ENCODE measurements at places on chromosomes 1 and 21. TPM values are rescaled to one million over a fixed set of nuclear protein-coding genes. Genes with fewer than 3 reads are reported as not detected.

GRCh38 chr1:54596756-54597155, 26.6 kb downstream of the FAM151A start:
- DNase-seq: no peak

- no peak for DNase-seq
Observed at GRCh38 chr1:18643154-18644012, 12.7 kb downstream of the PAX7 start.

- no peak for DNase-seq
Observed at GRCh38 chr1:8846263-8846662, 28.8 kb upstream of the RERE start.

The PLA2G2E gene
- not detected for polyA plus RNA-seq

- no peak for DNase-seq
Observed at GRCh38 chr21:33496345-33496744, 4.8 kb upstream of the DNAJC28 start.

The SPAG17 gene
- 2.0 TPM for polyA plus RNA-seq

The NIBAN1 gene
- 4.5 TPM for polyA plus RNA-seq

DNA sequence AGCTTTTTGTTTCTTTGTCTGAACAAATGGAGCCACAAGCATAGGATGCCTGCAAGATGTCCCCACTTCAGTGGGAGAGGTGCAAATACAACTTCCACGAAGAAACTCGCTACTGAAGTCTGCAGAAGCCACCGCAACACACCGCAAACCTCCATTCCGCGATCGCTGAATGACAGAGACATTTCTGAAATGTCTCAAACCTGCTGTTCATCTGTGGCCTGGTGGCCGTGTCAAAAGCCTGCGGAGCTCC, 1.0 kb downstream of the TP53BP2 start:
- no peak for DNase-seq

The ARL8A gene
- polyA plus RNA-seq: 46.2 TPM

DNA sequence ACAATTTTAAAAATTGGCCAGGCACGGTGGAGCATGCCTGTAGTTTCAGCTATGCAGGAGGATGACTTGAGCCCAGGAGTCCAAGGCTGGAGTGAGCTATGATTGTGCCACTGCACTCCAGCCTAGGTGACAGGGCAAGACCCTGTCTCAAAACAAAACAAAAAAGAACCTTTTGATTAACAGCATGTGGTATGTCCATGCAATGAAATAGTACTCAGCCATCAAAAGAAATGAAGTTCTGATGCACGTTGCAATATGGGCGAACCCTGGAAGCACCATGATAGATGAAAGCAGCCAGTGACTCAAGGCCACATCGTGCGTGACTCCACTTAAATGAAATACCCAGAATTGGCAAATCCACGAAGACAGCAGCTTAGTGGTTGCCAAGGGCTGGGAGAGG, 47.5 kb downstream of the FBXO2 start:
- no peak for DNase-seq

DNA sequence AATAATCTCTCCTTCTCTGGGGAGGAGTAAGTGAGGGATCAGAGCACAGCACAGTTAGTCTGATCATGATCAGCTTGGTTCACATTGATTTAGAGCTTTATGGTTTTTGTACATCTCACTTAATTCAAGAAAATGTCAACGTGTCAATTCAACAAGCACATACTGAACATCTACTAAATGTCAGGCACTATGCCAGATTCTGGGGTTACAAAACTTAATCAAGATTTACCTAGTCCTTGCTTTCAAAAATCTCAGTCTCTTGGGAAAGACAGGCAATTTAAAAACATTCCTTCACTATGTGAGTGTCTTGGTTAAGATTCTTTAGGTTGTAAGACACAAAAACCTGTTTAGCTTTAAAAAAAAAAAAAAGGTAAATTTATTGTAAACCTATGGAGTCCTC, 181.4 kb downstream of the AK5 start:
- DNase-seq: no peak

The LDLRAD1 gene
- polyA plus RNA-seq: not detected

The ZNF683 gene
- not detected for polyA plus RNA-seq

- no peak for DNase-seq
Observed at GRCh38 chr1:82704966-82705365, 904.2 kb downstream of the ADGRL2 start.

DNA sequence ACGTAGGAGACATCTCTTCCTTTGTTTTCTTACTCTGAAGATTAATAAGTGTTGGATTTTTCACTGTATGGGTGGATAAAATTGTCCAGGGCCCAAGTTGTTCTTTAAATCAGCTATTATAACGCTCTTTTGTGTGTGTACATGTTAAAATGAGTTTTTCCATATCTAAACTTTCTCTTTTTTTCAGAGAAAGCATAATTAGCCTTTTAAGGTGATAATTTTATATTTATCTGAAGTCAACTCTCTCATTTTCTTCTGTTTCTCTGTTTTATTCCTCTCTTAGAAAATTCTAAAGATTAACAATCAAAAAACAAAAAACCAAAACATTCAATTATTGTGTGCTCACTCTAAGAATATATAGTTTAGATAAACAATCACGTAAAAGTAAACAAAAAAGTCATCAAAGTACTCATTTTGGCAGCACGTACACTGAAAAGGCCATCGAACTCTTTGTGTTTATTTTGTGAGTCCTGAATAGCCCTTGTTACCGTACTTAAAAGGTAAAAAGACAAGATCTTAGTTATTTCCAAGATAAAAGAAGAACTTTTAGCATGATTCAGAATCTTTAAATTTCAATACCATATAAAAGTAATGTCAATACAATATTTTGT, 7.2 kb upstream of the CDC73 start:
- DNase-seq: no peak

- no peak for DNase-seq
Observed at GRCh38 chr1:14666962-14667650, 68.6 kb downstream of the KAZN start.

DNA sequence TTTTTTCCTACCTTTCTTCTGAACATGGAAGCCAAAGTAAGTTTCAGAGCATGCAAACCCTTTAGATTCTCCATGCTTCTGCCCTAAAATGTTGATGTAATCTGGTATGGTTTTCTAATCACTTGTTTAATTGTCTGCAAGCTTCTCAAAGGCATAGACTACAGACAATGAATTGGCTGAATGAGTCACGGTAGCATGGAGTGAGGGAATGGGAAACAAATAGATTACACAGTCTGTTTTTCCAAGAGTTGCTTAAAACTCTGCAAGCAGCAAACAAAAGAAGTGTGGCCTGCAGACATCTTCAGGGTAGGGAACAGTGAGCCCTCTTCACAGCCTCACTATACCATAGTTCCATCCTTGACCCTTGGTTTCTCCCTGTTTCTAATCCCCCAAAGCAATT, 326.0 kb downstream of the BARHL2 start:
- DNase-seq: no peak

The HSD11B1 gene
- 0.17 TPM for polyA plus RNA-seq

DNA sequence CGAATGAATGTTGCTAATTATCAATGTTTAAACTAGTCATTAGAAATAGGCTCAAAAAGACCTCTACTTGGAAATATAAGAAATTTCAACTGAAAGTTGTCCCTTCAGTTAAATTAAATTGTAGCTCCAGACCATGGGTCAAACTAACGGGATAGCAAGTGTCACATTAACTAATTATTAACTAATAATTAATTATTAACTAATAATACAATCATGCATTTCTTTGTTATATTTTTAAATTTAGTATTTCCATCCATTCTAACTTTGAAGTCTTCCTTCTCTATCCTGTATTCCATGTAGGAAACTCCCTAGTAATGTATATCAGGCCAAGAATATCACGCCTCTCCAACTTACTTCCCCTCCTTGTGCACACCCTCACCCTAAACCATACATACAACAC, 43.4 kb upstream of the HOOK1 start:
- DNase-seq: no peak

DNA sequence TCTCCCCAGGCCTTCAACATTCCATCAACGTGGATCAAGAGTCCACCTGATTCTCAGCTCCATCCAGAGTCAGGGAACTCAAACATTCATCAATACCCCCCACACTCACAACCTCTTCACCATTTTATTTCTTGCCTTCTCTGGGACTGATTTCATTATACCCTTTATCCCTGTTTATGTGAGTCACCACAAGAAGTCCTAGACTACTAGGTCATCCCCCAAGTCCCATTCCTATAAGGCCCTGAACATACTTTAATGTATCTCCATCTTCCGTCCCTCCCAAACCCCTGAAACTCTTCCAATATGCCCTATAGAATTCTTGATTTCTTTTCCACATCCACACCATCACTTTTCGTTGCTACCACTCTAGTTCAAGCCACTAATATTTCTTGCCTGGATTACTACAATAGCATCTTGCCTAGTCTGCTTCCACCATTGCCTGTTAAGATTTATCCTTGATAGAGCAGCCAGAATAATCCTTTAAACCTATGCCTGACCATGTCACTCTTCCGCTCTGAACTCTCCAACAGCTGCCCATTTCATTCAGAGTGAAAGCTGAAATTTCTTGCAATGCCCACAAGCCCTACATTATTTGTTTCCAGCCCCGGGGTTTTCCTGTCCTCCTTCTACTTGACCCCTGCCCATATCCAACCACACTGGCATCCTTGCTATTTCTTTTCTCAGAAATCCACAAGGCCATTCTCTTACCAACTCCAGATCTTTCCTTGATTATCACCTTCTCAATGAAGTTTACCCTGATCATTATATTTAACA, 9.4 kb upstream of the SAMD13 start:
- no peak for DNase-seq

The ADCY10 gene
- polyA plus RNA-seq: 0.07 TPM

DNA sequence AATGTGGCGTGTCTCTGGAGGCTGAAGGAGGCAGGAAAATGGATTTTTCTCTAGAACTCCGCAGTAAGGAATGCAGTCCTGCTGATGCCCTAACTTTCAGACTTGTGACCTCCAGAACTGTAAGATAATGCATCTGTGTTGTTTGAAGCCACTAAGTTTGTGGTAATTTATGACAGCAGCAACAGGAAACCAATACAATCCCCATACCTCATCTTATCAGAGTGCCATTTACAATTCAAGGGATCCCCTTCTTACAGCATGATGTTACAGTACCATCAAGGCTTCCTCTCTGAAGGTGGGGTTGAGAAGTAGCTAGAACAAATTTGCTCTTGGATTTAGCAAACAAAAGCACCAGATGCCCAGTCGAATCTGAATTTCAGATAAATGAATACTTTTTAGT, 21.6 kb downstream of the ABCA4 start:
- DNase-seq: no peak

The TIE1 gene
- 57.9 TPM for polyA plus RNA-seq

- DNase-seq: no peak
Observed at GRCh38 chr1:113881661-113882060, 5.7 kb downstream of the BCL2L15 start.

Measured in left renal pelvis (tissue), 4 donors.